ENCODE measurements at places on chromosomes 13 and 19.

DNA sequence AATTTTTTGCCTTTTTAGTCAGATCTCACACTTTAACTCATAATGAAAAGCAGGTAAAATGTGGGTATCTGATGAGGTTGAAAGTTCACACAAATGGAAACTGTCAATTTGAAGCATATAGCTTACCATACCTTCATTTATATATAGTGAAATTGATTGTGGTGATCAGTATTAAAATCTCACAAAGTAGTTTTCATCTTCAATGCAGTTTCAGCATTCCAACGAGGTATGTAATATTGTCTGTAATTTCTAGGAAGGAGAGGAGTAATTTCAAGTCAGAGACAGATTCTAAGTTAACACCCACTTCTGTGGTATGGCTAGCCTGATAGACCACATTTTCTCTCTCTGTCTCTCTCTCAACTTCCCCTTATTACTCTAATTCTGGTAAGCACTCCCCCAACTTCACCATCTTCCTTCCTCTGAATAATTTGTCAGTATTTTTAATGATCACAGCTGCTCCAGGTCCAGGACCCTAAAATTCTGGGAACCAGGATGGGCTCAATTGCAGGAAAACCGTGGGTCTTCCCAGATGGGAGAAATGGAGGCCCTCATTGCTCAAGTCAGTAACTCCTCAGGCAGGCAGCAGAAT is 455.7 kb downstream of the FGF9 start:
- DNase-seq, result no peak

GRCh38 chr13:39612023-39612637 is 9.1 kb upstream of the LHFPL6 start:
- DNase-seq, result no peak

DNA sequence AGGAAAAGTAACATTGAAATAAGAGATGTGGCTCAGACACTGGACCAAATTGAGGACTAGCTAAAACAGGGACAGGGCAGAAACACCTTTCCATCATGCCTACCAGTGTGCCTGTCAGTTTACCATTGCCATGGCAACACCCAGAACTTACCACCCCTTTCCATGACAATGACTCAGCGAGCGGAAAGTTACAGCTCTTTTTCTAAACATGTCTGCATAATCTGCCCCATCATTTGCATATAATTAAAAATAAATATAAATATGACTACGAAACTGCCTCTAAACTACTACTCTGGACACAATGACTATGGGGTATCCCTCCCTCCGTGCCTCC is 96.0 kb downstream of the UBL3 start:
- peak; percentile 24 for DNase-seq

DNA sequence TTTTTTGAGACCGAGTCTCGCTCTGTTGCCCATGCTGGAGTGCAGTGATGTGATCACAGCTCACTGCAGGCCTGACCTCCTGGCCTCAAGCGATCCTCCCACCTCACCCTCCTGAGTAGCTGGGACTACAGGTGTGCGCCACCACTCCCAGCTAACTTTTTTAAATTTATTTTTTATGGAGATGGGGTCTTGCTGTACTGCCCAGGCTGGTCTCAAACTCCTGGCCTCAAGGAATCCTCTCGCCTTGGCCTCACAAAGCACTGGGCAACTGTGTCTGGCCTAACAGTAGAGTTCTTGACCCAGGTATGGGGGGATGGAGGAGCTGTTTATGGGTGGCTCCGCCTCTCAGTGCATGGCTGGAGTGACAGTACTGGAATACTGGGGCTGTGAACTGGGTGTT is 59.6 kb downstream of the SMARCA4 start:
- DNase-seq, result no peak

GRCh38 chr13:109606520-109606919 is 179.9 kb downstream of the IRS2 start:
- DNase-seq, result no peak

Data from stimulated activated CD4-positive, alpha-beta T cell treated with anti-CD3 and anti-CD28 coated beads, Interleukin-12 subunit alpha, Interleukin-12 subunit beta, amount 100 ng/mL, for 48 hours (primary cell).